ENCODE measurements at places on chromosomes 6 and 20.
A peak's percentile ranks its signal among the peaks of the same experiment; 100 is the strongest.

DNA sequence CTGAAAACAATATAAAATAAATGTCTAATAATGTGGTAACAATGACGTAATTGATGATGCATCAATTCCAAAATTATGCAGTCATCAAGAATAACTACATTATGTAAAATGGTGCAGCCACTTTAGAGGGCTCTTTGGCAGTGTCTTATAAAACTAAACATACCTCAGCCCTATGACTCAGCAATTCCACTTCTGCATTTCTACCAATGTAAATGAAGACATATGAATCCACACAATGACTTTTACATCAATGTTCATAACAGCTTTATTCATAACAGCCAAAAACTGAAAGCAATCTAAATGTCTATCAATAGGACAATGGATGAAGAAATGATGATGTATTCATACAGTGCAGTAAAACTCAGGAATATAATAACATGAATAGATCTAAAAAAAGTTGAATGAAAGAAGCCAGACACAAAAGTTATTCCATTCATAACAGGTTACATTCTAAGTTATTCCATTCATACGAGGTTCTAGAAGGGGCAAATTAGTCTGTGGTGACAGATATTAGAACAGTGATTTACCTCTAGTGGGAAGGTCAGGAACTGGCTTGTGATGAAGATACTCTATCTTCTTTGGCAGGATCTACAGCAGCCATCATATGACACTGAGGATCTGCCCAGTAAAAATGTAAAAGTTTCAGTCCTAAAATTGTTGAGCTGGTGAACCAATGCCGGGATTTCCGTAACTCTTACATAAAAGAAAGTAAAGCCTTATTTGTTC is 396.1 kb downstream of the PLCB1 start:
- peak; percentile 95 for DNase-seq

DNA sequence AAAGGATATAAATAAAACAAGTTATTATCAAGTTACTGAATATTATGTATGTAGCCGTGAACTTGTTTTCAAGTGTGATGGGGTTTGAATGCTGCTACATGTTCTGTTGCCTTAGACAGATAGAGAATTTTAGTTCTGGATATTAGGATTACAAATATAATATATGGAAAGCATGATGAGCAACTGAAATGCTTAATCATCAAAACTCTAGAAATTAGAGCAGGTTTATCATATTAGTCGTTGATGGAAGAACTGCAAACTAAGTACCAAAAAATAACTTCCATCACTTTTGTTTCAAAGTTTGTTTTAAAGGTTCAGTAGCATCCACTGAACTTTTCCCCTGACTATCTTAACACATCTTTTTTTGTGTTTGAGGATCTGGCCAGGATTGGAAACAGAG is 49.1 kb upstream of the CCN2 start:
- no peak for DNase-seq

- DNase-seq = no peak
Observed at GRCh38 chr6:19299129-19299528, 538.0 kb upstream of the ID4 start.

DNA sequence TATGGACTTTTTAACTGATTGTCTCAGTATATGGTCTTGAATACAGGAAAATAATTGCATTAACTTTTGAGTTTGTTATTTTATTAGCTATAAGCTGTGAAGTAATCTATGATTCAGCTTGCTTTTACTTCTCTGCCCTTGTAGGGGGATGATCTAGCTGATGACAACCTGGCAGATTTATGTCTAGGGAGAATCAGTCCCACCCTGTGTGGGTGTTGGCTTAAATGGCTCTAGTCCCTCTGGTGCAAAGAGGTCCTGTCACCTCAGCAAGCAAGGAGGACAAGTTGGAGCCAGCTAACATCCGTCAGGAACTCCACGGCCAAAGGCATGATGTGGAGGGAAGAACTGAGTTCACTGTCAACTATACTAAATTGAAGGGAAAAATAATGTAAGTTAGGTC is 495.3 kb downstream of the BMP2 start:
- no peak for DNase-seq

DNA sequence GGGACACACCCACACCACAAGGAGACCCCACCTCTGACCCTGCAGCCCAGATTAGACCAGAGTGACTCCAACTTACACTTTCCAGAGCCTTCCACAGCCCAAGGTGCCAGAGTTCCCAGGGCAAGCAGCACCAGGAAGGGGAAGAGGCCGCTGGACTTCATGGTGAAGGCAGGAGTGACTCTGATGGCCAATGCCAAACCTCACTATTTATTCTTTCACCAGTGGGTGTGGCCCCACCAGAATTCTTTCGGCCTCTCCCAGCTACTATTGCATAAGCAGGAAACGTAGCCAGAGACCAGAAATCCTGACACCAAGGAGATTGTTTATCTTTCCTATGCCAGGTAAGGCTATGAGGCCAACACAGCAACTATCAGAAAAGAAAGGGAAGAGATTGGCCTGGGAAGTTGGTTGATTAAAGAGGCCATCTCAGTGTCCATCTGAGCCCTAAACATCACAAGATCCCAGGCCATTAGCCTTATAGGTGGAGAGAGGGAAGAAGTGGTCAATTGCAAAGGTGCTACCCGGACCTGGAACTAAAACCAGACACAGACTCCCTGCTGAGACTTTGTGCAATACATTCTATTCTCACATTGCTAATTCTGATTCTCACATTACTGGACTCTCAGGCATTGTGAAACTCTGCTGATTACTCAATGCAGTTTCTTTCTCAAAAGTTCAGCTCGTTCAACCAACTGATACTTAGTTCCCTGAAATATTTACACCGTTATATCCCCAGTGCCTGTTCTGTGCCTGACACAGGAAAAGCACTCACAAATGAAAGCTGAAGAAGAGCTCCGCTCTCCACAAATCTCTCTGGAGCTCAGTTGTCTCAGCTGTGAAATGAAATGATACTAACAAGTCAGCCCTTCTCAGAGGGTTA is at the start of gene SLPI:
Gene SLPI, minus strand, starts transcription at position 182 of the 880 bp plus-strand sequence. Its CDS starts 21 bp downstream, at position 161.
- peak; percentile 91 for DNase-seq

Data from inflammatory macrophage treated with lipopolysaccharide for 4 hours (primary cell).